LNCaP clone FGC (cell line): ENCODE measurements at places on chromosomes 7 and 10.
A peak's percentile ranks its signal among the peaks of the same experiment; 100 is the strongest.

GRCh38 chr7:40798613-40799012 lies 663.8 kb downstream of the SUGCT start:
- DNase-seq: no peak

- DNase-seq: no peak
Measured at GRCh38 chr7:80235334-80235733, 100.7 kb downstream of the GNAI1 start.

GRCh38 chr7:24812305-24812945 lies 55.2 kb upstream of the GSDME start:
- peak; percentile 8 for DNase-seq

GRCh38 chr10:60569681-60570080 lies 180.0 kb upstream of the ANK3 start:
- DNase-seq: no peak
